Sigmoid colon (tissue), 7 donors: ENCODE measurements at places on chromosomes 2 and 18. TPM values are rescaled to one million over a fixed set of nuclear protein-coding genes. Genes with fewer than 3 reads are reported as not detected.
A peak's percentile ranks its signal among the peaks of the same experiment; 100 is the strongest.

ALPP gene
- total RNA-seq, result not detected

NEU2 gene
- total RNA-seq, result not detected

DNA sequence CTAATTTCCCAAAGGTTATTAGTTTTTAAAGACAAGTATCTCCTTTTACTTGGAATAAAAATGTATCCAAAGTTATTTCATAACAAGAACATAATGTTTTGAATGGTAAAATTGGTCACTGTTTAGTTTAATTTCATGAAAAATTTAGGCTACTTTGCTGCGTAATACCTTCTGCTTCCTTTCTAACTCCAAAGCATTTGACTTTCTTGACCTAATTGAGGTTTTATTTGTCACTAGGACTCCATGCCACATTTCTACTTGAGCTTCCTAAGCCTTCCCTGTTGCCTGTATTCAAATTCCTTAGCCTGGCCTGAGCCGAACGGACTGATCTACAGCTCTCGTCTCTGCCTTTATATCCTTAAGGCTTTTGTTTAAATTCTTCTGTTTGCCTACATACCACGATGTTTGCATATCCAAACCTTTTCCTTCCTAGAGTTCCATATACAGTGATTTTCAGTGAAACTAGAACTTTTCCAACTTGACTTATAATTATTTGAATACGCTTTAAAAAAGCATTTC is 25.1 kb downstream of the ARMC9 start:
- DNase-seq, result peak; percentile 12

LIPG gene
- 4.4 TPM for total RNA-seq

- no peak for DNase-seq
Measured at GRCh38 chr18:63971320-63972001, 1.6 kb downstream of the SERPINB8 start.
